ENCODE measurements at places on chromosomes 13 and 19.

GRCh38 chr19:1069009-1069779 is 2.2 kb downstream of the ARHGAP45 start:
- peak; percentile 57 for DNase-seq

DNA sequence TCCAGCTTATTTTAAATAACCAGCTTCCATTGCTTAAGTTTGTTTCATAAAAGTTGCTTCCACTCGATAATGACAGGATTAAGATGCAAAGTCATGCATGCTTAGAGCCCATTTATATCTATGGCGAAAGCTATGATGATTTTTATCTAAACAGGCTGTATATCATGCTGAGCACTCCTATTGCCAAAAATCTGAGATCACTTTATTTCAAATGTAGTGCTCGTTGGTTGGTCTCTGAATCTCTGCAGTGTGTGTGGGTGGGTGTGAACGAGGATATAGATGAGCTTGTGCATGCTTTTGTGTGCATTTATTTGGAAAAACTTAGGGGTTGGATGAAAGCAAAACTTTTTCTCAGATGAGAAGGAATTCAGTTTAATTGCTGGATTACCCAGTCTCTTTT is 27.0 kb upstream of the ARGLU1 start:
- DNase-seq = no peak

DNA sequence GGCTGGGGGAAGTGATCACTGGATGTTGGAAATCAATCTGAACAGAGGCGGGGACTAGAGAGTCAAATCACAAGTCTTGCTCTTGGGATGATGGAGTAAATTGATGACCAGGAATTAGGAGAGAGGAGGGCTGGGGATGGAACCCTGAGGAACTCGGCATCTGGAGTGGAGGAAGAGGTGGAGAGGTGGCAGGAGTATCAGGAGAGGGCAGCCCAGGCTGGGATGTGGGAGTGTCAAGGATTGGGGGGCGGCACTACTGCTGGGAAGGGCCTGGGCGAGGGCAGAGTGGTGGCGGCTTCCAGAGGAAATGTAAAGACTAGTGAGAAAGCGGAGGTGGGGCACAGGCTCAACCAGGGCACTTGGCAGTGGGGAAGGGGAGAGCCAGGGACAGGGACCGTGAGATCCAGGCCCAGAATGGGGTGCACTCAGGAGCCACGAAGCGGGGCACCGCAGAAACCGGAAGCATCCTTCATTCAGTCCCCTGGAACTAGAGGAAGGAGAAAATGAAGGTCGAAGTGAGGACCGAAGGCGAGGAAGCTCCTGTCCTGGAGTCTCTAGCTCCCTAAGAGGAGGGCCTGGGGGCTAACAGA is 81.2 kb upstream of the GPR183 start:
- DNase-seq = no peak

DNA sequence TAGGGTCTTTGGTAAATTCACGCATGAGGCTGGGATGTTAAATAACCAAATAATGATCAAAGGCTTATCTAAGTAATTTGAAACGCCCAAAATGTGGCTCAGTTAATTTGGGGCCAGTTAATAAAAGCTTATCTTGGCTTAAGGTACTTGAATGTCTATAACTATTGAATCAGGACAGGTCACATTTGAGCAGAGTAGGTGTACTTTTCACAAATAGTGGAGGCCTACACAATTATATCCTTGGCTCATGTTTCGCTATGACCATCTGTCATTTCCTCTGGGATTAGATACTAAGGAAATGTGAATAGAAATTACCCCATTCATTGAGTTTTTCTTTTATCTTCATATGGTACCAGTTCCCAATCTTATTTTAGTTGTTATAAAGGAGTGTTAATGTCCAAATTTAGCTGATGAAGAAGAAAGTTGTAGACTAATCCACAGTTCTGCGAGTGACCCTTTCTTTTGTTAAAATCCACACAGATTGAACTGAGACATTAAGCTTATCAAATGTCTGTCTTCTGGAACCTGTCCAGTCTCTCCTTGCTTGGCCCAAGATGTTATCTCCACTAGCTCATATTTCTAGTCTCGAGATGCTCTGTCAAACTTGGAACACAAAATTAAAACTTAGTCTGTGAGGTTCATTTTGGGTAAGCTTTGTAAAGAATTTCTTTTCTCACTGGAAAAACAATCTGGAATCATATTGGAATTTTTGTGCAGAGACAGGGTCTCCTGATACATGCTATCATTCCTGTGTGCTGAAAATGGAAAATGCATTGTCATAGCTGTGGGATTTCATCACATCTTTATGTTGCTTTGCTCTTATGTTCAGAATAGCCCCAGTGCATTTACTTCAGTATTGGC is 31.0 kb downstream of the SLAIN1 start:
- no peak for DNase-seq

- DNase-seq = no peak
Measured at GRCh38 chr19:34316741-34317301, 48.2 kb upstream of the GPI start.

Measured in stimulated activated CD4-positive, alpha-beta T cell treated with anti-CD3 and anti-CD28 coated beads, Interleukin-4, amount 100 ng/mL, for 48 hours (primary cell).